ENCODE measurements at places on chromosomes 7 and 10.

DNA sequence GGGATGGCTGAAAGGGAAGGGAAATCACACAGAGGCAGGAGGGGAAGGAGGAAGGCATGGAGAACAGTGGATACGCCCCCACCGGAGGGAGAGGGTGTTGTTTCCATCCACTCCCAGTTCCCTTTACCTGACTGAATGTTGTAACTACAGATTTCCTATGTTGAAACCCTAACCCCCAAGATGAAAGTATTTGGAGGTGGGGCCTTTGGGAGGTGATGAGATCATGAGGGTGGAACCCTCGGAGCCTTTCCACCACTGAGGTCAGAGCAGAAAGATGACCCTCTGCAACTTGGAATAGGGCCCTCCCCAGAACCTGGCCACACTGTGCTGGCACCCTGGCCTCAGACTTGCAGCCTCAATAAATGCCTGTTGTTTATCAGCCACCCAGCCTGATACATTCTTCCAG is 48.6 kb upstream of the CNPY1 start:
- DNase-seq: no peak

GRCh38 chr7:30382607-30383006 is 96.0 kb downstream of the NOD1 start:
- DNase-seq: no peak

DNA sequence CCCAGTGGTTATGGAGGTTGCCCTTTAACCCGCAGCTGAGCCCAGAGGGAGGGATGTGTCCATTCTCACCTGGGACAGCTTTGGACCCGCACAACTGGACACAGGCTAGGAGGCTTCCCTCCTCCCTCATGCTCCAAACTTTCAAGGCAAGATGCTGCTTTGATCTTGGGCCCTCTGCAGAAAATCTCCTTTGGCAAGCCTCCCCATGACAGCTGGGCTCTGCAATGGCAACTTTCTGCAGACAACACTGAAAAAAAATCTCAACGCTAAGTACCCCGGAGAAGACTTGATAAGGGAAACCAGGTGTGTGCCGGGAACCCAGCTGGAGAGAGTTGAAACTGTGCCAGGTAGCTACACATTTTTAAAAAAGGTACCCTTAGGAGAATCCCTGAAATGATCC is 610.1 kb downstream of the LRMDA start:
- DNase-seq: peak; percentile 5

DNA sequence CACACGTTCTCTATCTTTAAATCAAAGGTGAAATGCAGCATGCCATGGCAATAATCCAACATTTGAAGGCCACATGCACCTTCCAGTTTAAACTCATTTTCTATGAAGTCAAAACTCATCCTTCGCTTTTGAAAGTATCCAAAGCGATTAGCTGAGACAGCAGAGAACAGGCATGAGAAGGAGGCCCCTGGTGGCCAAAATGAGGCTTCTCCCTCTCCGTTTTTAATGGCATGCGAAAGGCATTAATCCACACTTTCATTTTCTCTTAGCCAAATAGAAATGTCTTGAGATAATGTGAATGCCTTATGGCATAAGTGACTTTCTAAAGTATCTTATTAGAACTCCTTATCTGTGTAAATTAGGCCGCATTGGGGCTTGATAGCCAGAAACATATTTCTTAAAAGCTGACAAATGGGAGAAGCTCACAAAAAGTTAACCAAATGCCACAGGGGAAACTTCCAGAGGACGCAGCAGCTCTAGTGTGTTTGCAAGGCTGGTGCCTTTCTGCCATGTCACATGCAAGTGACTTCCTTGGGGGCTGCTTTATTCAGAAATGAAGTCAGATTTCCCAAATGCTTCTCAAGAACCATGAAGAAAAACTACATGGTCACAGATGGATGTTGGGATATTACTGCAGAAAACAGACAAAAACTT is 1189.6 kb downstream of the SORCS1 start:
- DNase-seq: peak; percentile 13

Measured in NCI-H82 (cell line).